GM04503 (cell line): ENCODE measurements at places on chromosomes 6 and 20.

GRCh38 chr20:48002517-48002970, 217.3 kb upstream of the SULF2 start:
- DNase-seq: no peak

DNA sequence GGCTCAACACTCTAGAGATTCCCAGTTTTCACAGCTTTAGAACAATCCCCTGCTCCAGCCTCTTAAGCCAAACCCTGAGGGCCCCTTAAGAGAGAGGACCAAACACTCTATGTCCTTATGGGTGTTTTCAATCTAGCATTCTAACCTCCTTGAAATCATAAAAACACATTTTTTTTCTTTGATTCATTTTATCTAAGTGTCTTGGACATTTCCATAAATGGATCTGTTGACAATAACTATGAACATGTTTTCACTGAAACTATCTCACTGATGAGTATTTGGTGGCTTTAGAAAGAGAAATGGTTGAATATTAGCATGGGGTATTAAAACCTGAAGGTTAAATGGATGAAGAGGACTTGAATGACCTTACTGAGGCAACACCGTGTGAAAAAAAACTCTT, 27.6 kb upstream of the PDE7B start:
- DNase-seq: peak; percentile 3

DNA sequence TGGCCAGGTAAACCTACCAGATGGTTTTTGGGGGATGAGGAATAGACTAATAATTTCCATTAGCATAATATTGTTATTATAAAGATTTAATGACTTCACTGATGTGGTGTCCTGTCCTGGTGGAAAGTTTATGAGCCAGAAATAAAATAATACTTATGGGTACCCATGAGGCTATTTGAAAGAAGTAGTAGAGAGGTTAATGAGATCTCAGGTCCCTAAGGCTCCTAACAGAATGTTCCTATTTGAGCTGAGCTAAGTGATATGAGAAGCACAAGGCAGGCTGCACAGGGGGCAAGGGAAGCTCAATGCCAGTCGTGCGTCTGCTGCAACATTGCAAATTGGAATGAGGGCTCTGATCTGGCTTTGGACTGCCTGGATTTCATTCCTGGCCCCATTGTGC, 174.1 kb downstream of the BMP2 start:
- no peak for DNase-seq

GRCh38 chr20:57970116-57970515, 258.3 kb downstream of the ANKRD60 start:
- no peak for DNase-seq

DNA sequence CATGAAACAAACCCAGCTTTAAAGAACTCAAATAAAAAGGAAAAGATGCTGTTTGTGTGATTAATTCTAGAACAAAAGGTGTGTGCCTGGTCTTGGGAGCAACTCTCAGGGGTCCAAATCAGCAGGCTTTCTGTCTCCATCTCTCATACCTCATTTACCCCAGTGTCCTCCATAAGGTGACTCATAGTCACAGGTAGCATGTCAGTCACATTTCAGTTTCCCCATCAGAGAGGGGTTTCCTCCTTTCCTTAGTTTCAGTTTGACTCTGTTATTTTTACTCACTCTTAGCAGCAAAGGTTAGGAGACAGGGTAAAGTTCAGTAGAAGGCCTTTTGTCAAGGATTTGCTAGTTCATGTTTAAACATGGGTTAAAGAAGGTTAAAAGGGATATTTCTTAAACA, 46.2 kb downstream of the OGFRL1 start:
- no peak for DNase-seq

- no peak for DNase-seq
These were observed 15.4 kb downstream of the UST start for GRCh38 chr6:148762231-148762630.

- DNase-seq: no peak
These were observed 148.2 kb upstream of the RIPOR2 start for GRCh38 chr6:25083784-25084507.

DNA sequence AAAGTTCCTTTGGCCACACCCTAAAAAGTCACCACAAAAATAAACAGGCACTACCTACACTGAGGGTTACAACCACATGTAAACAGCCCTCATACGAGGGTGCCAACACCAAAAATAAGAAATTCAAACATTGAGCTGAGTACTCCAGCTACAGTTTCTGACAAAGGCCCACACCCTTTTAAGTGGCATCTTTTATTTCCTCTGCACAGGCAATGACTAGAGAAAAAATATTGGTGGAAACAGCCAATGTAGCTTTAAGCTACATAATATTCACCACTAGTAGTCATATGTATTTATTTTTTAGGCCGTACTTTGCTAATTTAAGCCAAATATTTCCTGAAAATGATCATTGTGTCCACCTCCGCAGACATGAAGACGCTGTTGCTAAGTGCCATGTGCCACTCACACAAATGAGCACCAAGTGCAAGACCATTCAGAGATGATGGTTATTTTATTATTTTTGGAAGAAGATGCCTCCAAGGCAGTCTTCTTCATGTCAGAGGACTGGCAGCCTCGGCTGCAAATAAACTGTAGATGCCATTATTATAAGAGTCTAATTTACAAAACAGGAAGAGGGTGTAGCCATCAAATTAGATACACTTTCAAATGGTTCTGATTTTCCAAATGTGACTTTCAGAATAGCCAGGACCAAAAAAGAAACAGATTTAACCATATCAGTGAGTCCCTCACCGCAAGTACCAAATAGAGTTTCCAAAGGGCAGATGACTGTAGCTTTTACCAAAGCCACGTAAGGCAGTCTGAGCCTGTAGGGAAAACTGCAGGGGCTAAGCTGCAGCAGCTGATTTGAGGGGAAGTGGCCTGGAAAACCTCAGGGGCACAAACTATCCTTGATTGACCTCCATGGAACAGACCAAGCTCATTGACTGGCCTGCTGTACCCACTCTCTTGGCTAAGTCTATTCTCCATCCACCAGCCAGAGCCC, 13.4 kb downstream of the CYP24A1 start:
- DNase-seq: no peak

DNA sequence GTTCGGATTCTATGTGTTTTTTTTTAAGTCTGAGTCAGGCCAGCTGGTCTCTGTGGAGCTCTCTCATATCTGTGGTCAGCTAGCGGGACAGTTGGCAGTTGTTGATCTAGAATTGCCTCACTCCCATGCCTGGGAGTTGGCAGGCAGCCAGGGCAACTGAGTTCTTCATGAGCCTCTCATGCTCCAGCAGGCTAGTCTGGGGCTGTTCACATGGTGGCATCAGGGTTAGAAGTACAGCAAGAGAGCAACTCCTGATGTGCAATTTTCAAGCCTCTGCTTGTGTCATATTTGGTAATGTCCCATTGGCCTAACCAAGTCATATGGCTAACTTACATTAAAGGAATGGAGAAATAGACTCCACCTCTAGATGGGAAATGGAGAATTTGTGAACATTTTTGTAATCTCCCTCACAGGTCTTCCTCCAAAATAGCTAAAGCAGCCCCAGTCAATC, 6.7 kb upstream of the IFT52 start:
- DNase-seq: peak; percentile 92

DNA sequence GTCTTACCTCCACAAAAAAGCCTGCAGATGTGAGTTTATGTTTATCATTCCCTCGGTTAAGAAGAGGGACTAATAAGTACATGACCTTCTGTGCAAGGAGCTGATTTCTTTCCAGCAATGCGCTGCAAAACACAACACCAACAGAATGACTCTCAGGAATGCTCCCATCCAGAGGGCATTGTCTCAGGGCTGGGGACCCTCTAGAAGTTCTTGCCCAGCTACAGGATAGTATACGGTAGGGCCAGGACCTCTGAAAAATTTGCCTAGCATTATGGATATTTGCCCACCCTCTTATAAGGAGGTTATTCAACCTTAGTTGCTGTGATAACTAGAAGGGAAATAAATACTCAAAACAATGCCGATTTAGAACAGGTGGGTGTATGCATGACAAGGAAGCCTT, 24.7 kb upstream of the RBL1 start:
- DNase-seq: no peak

GRCh38 chr6:22717915-22718314, 148.5 kb downstream of the HDGFL1 start:
- no peak for DNase-seq

DNA sequence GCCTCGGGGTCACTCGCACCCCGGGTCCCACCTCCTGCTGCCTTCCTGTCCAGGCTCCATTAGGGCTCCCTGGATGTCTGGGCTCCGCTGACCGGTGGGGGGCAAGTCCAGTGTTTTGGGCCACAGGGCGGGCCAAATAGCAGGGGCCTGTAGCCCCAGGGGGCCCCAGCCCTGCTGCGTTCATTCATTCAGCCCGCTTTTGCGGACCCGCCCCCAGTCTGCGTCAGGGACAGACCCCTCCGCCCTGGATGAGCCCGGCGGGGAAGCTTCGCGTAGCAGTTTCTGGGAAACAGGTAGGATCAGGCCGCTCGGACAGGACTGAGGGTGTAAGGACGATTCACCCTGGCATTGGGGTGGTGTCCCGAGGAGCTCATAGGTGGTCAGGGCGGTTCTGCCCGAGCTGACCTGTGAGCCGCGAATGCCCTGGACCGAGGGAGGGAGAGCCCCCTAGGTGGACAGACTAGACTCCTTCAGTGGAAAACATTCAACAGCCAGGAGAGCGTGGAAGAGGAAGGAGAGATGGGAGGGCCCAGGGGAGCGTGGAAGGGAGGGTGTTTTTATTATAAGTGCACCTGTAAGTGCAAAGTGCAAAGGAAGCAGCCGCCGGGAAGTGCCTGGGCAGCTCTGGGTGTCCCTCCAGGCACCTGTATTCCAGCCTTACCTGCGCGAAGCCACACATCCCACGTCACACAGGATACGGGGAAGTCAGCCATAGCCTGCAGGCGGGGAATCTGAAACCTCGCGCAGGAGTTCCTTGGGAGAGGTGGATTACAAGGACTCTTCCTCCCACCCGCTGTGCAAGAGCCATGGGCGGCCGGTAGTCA, 662 bp downstream of the ENTPD6 start:
- DNase-seq: no peak

DNA sequence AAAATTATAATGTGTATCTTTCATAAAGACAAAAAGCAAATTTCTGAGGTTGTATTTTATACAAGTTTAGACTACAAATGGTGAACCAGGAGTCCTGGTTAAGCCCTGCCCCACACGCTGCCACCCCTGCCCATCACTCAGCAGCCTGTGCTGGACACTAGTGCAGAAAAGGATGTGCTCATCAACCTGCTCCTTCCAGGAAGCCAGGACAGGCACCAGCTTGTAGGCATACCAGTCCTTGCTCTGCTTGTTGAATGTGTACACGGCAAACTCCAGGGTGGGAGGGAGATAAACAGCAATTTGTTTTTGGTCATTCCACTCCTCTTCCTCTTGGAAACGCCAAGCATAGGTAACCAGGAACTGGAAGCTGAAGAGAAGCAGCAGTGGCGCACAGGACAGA, 18.1 kb downstream of the CST9L start:
- DNase-seq: no peak

- peak; percentile 66 for DNase-seq
These were observed 57.9 kb upstream of the EMILIN3 start for GRCh38 chr20:41424546-41424945.

- no peak for DNase-seq
These were observed 845 bp downstream of the ZMYND8 start for GRCh38 chr20:47355489-47356219.

- DNase-seq: no peak
These were observed 47.8 kb downstream of the CDH22 start for GRCh38 chr20:46260480-46260879.
